ENCODE measurements at places on chromosomes 4 and X.
A peak's percentile ranks its signal among the peaks of the same experiment; 100 is the strongest.

GRCh38 chr4:106953036-106953705, 82.9 kb downstream of the DKK2 start:
- DNase-seq = no peak

DNA sequence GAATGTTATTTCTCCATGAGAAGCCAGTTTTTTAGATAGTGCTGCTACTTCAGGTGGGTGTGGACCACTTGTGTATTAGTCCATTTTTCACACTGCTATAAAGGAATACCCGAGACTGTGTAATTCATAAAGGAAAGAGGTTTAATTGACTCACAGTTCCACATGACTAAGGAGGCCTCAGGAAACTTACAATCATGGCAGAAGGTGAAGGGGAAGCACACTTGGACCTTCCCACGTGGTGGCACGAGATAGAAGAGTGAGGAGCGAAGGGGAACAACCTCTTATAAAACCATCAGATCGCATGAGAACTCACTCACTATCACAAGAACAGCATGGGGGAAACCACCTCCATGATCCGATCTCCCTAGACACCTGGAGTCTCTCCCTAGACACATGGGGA, 3.4 kb upstream of the PPID start:
- no peak for DNase-seq

GRCh38 chr4:165184220-165184619, 23.1 kb upstream of the KLHL2 start:
- no peak for DNase-seq

DNA sequence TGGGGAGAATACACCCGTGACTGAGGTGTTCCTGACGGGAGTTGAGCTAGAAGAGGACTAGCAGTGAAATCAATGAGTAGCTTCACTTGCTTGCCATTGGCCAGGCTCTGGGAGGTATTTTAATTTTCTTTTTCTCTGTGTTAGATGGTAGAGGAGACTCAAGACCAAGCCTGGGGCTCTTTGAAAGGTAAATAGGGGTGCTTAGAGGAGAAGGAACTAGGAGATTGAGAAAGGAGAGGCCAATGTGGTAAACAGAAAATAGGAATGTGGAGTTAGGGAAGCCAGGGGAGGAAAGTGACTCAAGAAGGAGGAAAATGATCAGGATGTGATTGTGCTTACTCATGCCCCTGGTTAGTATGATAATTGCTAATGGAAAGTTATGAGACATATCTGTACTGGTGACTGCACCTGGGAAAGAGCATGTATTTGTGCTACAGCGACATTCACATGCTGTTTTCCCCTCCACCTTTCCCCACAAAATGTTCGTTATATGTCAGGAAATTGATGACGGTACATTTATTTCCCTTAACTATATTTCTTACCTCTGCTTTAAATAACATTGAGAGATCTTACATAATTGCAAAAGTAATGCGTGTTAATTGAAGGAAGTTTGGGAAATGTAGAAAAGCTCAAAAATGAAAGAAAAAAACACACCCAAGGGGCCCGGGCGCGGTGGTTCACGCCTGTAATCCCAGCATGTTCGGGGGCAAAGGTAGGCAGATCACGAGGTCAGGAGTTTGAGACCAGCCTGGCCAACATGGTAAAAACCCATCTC, 16.9 kb upstream of the LRBA start:
- no peak for DNase-seq

DNA sequence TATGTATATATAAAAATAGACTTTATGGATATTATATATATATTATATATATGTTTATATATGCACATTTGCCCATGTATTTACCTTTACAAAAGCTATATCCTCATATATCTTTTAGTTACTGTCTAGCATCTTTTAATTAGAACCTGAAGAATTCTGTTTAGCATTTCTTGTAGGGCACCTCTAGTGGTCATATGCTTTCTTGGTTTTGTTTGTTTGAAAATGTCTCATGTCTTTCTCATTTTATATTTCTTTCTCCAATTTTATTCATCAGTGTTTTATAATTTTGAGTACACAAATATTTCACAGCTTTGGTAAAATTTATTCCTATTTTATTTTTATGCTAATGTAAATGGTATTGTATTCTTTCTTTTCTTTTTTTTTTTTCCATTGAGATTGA, 70.3 kb upstream of the SPIN4 start:
- no peak for DNase-seq

- DNase-seq = no peak
Measured at GRCh38 chr4:123349421-123350190, 47.0 kb upstream of the SPRY1 start.

GRCh38 chrX:14194711-14195110, 165.0 kb upstream of the GEMIN8 start:
- no peak for DNase-seq

DNA sequence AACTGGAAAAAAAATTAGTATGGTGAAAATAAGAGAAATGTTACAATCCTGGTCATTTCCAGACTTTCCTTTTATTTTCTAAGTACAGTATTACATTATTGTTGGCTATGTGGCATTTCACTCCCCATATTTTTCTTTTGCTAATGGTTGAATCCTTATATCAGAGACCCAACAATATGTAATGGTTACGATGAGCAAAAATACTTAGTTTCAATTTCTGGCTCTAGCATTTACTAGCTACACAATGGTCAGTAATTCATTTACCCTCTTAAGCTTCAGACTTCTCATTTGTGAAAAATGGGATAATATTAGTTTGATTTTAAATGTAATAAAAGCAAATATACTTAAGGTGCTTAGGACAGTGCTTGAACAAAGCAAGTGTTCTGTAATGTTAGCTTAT, 942.9 kb upstream of the PABPC4L start:
- DNase-seq = no peak

- DNase-seq = no peak
Measured at GRCh38 chrX:78658414-78658813, 714 bp downstream of the RTL3 start.

DNA sequence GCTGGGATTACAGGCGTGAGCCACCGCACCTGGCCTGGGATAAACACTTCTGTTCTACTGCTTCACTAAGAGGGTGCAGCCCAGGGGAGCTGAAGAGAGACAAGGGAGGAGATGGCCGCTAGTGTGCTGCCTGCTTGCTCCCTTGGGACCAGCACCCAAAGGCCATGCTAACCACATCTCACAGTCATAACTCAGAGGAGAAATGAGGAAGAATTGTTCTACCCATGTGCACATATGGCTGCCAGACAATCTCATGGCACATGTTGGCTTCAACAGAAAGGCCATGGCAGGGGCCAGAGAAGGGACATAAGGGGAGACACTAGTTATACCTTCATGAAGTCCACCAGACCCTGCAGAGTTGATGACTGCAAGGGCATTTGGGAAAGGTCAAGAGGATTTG, 22.4 kb downstream of the CLDN22 start:
- DNase-seq = no peak

GRCh38 chr4:41977709-41978108, 3.8 kb upstream of the DCAF4L1 start:
- DNase-seq = no peak

GRCh38 chrX:127390316-127390715, 570.8 kb downstream of the PRR32 start:
- no peak for DNase-seq

- no peak for DNase-seq
Measured at GRCh38 chr4:7938266-7938608, 1.4 kb downstream of the AFAP1 start.

GRCh38 chr4:109755656-109756055, 25.8 kb upstream of the PLA2G12A start:
- DNase-seq = no peak

- DNase-seq = no peak
Measured at GRCh38 chrX:150456941-150457340, 93.8 kb downstream of the MAMLD1 start.

- peak; percentile 59 for DNase-seq
Measured at GRCh38 chr4:122798101-122798500, 28.5 kb upstream of the FGF2 start.

DNA sequence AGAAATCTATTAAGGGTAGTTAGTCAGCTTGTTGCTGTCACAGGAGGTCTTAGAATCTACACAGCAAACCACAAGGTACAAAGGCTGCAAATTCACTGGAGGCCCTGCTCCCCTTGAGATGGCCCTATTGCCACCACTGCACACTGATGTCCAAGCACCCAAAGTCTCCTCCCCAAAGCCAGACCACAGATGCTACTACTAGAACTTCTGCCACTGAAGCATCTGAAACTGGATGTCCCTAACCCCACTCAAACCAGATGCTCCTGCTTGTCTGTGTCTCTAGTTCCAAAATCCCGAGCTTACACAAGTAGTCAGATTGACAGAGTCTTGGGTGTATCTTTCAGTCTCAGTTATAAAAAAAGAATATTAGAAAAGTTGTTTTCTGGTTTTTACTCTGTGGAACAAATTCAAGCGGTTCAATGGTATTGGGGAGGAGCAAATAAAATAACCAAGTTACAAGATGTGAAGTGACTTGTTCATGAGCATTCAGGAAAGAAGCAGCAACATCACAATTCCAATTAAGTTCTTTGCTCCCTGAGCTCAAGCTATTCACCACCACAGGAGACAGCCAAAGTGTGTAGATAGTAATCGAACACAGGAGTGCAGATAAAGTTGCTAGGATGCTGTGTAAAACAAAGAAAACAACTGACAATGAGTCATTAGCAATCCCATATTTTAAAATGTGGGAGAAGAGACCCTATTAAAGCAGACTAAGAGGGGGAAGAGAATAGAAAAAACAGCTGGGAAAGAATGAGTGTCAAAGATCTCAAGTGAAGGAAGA, 352.3 kb downstream of the PDGFC start:
- no peak for DNase-seq

DNA sequence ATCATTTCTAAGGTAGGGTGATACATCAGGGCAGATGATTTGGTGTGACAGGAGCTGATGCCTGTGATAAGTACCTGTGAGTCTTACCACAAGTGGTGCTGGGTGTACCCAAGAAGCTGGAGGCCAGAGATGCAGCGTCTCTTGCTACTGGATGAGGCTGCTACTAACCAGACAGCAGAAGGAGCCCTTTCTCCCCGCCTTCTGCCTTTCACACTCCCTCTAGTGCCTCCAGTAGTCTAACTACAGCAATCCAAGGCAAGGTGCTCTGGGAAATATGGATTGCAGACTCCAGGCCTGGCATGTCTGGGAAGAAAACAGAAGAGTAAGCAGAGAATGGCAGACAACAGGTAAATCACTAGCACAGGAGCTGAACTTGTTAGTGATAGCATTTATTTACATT, 470.8 kb downstream of the NKX6-1 start:
- DNase-seq = no peak

- DNase-seq = no peak
Measured at GRCh38 chr4:158208963-158209640, 1.2 kb upstream of the TMEM144 start.

DNA sequence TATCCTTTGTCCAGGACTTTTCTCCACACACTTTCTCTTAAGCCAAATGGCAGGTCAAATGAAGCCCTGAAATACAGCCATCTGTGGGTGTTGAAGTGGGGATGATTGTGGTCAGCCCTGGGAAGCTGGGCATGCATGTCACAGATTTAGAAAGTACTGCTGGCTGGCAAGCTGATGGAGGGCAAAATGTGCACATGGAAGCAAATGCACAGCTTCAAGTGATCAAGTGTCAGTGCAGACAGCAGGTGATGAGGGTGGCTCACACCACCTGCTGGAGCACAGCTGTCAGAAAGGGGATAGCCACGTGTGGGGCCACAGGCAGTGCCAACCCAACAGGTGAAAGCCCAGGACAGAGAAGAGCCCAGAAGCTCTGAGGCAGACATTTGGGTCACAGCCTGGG, 40.3 kb upstream of the ATXN3L start:
- DNase-seq = no peak

- peak; percentile 29 for DNase-seq
Measured at GRCh38 chr4:37383579-37384229, 139.2 kb downstream of the NWD2 start.

- peak; percentile 10 for DNase-seq
Measured at GRCh38 chrX:28920153-28920943, 333.1 kb downstream of the IL1RAPL1 start.

- DNase-seq = no peak
Measured at GRCh38 chr4:143215873-143216272, 31.2 kb downstream of the USP38 start.

GRCh38 chr4:158161551-158162354, 11.1 kb downstream of the GASK1B start:
- no peak for DNase-seq

- DNase-seq = peak; percentile 49
Measured at GRCh38 chr4:123599920-123600810, 203.6 kb downstream of the SPRY1 start.

GRCh38 chr4:26074712-26075430, 160.9 kb downstream of the SMIM20 start:
- no peak for DNase-seq

- DNase-seq = peak; percentile 62
Measured at GRCh38 chrX:69556060-69557011, 52.2 kb downstream of the NALF2 start.

DNA sequence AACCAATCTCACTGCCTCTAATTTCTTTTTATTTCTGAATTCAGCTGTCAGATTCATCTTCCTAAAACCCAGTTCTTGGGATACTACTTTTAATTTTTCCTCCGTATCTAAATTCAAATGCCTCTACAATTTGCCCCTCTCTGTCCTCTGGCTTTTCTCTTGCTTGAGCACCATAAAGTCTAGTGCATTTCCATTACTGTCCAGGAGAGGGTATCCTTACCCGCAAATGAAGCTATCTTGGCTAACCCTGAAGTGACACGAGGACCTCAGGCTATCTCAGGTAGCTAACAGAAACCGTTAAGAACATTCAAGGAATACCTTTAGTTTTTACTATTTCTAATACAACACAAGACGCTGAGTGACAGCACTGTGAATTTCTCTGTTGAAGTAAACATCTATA, 49.4 kb upstream of the PRR32 start:
- DNase-seq = peak; percentile 28

DNA sequence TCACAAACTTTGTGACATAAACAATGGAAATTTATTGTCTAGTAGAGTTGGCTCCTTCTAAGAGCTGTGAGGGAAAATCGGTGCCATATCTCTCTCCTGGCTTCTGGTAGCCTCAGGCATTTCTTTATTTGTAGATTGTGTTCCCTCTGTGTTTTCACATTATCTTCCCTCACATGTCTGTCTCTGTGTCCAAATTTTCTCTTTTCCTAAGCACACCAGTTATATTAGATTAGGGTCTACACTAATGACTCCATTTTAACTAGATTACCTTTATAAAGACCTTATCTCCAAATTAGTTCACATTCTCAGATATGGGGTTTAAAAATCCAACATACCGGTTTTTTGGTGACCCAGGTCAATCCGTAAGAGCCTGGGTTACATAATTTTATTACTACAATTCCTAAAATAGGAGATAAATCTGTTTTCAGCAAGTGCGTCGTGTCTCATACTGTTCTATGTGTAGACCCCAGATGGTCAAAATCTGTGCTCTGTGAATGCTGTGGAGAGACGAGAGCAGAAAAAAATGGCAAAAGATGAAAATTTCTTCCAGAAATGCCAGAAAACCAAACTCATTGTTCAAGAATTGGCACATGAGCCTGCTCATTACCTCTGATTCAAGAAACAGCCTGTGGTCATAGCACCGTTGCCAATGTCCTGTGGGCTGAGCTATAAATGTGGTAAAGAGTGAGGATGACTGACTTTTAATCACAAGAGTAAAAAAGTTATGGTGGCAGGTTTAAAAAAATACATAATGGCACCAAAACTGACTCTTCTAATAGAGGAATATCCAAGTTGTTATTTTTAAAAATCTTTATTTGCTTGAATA, 574.7 kb downstream of the PCDH7 start:
- no peak for DNase-seq

GRCh38 chrX:12999422-12999821, 24.5 kb downstream of the TMSB4X start:
- no peak for DNase-seq
